NCI-H1105 (cell line): ENCODE measurements at places on chromosomes 11 and 22.

- no peak for DNase-seq
These were observed 1946.0 kb upstream of the RAG2 start for GRCh38 chr11:38543986-38544385.

DNA sequence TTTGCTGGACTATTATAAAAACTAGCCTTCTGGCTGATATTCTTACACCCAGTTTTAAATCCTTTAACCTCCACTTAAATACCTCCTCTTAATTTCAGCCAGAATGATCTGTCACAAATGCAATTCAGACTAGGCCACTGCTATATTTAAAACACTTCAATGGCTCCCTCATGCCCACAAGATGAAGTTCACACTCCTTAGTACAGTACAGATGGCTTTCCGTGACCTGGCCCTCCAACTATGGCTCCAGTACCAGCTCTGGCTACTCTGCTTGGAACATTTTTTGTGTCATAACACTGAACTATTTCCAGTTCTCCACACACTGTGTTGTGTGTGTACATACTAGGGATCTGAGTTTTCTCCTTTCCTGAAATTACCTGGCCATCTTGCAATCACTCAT, 353.4 kb downstream of the SOX6 start:
- DNase-seq, result no peak

GRCh38 chr11:305844-306211, 1.8 kb upstream of the IFITM2 start:
- DNase-seq, result no peak

DNA sequence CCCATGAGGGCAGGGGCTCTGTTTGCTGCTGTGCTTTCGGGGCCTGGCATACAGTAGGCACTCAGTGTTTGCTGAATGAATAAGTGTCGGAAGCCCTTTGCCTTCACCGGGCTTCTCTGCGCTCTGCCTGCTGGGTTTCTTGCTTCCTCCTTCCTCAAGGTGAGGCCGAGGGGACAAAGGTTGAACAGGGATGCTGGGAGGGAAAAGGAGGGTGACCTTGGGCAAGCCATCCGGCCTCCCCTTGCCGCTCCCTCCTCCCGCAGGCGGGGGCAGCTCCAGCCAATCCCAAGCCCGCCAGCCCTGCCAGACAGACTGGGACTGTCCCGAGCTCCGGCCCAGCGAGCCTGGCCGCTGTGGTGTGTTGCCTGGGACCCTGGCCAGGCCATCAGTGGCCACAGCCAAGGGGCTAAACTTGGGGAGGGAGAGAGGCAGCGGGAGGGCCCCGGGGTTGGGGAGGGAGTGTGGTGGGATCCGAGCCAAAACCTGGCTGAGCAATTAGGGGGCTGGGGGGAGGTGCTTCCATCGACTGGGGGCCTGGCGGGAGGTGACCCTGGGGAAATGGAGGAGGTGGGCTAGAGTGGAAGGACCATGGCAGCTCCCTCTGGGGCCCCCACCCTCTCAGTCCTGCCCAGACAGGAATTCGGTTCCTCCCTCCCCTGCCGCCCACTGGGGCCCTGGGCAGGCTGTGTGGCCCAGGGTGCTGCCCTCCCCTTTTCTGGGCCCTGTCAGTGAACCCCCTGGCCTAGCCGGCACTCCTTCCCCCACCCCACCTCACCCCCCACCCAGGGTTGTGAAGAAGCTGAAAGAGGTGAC, 3.4 kb upstream of the RCOR2 start:
- DNase-seq, result no peak

GRCh38 chr11:123145661-123146060, 49.4 kb downstream of the CLMP start:
- no peak for DNase-seq

- no peak for DNase-seq
These were observed 12.7 kb upstream of the IL2RB start for GRCh38 chr22:37162221-37163095.

- DNase-seq, result no peak
These were observed 9.5 kb downstream of the GGA1 start for GRCh38 chr22:37618072-37618656.

GRCh38 chr11:117606211-117606610, 190.8 kb downstream of the DSCAML1 start:
- DNase-seq, result no peak

- DNase-seq, result peak; percentile 72
These were observed 36.9 kb upstream of the CLPB start for GRCh38 chr11:72471005-72471898.

GRCh38 chr11:47768101-47768612, 1.0 kb upstream of the FNBP4 start:
- DNase-seq, result peak; percentile 87

DNA sequence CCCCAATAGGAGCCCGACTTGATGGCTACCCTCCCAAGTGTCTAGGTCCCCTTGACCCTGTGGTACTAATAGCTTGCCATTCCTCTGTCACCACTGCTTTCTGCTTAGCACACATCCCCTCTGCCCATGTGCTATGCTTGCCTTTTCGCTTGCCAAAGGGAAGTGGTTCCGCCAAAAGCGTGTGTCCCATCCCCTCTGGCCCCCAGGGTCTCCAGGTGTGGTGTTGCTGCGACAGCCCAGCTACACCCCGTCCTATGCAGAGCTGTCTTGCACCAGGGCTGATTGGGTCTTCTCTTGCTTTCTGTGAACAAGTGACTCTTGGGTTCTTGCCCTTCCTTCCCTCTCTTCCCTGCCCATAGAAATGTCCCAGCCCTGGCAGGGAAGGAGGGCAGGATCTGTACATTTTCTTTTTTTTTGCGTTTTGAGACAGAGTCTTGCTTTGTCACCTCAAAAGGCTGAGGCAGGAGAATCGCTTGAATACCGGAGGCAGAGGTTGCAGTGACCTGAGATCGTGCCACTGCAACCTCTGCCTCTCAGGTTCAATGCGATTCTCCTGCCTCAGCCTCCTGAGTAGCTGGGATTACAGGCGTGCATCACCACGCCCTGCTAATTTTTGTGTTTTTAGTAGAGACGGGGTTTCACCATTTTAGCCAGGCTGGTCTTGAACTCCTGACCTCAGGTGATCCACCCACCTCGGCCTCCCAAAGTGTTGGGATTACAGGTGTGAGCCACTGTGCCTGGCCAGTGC, 3.9 kb downstream of the TANGO2 start:
- no peak for DNase-seq

GRCh38 chr11:77372726-77373125, 71.2 kb upstream of the GDPD4 start:
- no peak for DNase-seq

GRCh38 chr11:129639300-129639699, 176.3 kb upstream of the TMEM45B start:
- DNase-seq, result no peak

- no peak for DNase-seq
These were observed 73.5 kb upstream of the CADM1 start for GRCh38 chr11:115577701-115578100.

DNA sequence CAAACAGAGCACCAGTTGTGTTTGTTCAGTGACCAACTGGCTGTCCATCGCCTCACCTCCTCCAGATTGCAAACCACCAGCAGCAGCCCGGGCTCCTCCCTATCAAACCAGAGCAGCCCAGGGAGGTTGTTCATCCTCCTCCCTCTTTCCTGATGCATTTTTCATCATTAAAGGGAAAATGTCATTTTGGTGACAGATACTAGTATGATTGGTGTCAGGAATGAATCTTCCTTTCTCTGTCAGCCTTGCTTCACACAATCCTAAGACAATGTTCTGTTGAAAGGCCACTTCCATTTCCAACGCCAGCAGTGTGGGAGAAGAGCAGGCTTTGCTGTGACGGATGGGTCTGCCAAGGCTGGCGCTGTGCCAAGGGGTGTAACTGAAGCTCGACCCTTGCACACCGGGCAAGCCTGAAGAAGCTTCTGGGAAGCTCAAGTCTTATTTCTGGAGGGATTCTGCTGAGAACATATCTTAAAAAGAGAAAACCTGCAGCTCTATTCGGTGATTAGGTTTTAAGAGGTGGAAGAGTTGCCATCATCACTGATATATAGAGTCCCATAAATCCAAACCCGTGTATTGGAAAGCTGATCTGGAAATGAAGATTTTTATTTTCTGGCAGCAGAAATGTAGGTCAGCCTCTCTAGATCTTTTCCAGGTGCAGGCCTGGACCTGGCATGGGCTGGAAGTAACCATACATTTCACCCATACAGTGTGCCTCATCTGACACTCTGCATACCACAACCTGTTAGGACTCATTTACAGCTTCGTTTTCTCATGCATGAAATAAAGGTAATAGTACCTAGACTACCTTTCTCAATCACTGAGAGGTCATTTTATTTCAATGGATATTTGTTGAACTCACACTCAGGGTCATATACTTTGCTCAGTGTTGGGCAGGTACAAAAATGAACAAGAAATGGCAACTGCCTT, 524.5 kb downstream of the NTM start:
- peak; percentile 48 for DNase-seq

- DNase-seq, result peak; percentile 65
These were observed 23.2 kb downstream of the SYT13 start for GRCh38 chr11:45262900-45263299.

GRCh38 chr11:19828382-19829108, 115.9 kb downstream of the NAV2 start:
- no peak for DNase-seq

DNA sequence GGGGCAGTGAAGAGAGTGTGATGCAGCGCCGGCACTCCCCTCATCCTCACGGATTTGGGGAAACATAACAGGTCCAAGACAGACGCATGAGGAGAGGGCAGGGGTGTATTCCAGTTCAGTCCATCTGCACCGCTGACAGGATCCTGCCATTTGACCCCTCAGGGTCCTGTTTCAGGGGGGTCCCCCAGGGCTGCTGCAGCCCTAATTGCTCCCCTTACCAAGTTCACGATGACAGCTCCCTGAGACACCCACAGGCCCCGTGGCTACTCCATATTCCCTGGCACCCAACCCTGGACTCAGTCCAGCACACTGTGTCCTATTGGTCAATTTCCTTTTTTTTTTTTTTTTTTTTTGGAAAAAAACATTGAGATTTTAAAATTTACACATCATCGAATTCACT, 41.5 kb downstream of the SHANK2 start:
- no peak for DNase-seq

- DNase-seq, result no peak
These were observed 160.9 kb downstream of the TRIM29 start for GRCh38 chr11:119976805-119977560.

DNA sequence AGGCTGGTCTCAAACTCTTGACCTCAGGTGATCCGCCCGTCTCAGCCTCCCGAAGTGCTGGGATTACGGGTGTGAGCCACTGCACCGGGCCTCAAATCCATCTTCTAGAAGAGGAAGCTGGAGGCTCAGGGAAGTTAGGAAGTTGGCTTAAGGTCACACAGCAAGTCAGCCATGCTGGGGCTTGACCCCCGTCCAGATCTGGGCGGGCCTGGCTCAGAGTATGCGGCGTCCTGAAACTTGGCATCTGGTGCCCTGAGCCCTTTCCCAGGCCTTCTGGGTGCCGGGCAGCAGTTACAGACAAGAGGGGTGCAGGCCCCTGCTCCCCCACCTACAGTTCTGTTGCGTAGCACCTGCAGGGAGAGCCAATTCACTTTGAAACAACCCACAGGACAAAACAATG, 11.2 kb downstream of the MPPED1 start:
- DNase-seq, result no peak

GRCh38 chr11:126431401-126432064, 76.0 kb downstream of the ST3GAL4 start:
- DNase-seq, result no peak
